Activated T-cell treated with anti-CD3 and anti-CD28 coated beads for 48 hours (primary cell): ENCODE measurements at places on chromosomes 2 and 18.

GRCh38 chr18:36441426-36442240 is 144.1 kb downstream of the FHOD3 start:
- no peak for DNase-seq

DNA sequence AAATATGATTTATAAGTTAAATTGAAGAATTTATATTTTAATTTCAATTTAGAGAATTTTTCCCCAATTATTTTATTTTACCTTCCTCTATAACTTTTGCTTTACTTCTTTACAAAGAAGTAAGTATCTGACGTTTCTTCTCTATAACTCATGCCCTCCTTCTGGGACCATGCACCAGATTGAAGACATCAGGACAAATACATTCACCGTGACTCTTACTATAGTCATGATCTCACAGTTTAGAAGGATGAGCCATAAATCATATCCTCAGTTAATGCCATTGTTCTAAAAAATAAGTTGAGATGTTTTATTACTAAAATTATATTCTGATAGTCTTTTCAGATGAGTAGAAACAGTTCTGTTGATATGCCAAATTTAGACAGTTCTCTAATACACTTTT is 279.3 kb downstream of the TMX3 start:
- DNase-seq, result no peak

DNA sequence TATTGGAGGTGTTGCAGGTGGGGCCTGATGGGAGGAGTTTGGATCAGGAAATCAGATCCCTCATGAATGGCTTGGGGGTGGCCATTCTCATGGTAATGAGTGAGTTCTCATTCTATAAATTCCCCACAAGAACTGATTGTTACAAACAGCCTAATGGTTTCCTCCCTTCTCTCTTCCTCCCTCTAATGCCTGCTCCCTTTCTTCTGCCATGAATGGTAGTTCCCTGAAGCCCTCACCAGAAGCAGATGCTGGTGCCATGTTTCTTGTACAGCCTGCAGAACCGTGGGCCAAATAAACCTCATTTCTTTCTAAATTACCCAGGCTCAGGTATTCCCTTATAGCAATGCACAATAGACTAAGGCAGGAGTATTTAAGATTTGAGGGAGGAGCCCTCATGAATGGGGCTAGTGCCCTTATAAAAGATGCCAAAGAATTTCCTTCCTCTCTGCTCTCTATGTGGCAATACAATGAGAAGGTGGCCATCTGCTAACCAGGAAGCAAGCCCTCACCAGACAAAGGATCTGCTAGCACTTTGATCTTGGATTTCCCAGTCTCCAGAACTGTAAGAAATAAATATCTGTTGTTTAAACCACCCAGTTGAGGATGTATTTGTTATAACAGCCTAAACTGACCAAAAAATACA is 251.8 kb downstream of the ZEB2 start:
- no peak for DNase-seq

DNA sequence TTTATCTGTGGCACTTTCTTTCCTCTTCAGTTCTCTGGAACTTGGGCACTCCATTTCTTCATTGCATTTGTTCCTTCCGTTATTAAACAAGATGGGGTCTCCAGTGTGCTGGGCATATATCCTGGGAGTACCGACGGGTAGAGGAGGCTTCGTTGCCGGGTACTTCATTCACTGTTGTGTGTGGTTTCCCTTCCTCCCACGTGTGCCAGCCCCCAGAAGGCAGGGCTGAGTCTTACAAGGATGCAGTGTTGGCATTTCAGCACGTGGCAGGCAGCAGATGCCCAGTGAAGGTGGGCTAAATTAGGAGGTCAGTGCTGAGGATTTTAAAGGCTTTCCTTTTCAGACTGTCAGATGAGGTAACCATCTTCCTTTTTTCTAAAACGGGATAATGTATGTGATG is 58.6 kb downstream of the MGAT5 start:
- DNase-seq, result no peak

DNA sequence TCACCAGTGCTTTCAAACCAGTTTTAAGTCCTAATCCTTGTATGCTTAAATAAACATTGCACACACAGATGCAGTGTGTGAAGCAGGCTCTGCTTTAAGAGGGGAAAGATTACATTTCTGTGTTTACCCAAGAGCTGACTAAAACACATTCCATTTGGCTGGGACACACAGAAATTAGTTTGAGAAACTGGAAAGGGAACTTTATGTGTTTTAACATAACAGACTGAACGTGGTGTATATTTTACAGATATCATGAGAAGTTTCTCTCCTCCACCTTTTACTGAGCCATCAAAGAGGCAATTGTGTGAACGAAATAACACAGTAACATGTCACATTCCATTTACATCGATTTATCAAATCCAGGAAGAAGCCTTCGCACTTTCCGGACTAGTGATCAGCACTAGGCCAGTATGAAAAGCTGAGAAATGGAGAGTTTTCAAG is 121.8 kb downstream of the MAIP1 start:
- no peak for DNase-seq

DNA sequence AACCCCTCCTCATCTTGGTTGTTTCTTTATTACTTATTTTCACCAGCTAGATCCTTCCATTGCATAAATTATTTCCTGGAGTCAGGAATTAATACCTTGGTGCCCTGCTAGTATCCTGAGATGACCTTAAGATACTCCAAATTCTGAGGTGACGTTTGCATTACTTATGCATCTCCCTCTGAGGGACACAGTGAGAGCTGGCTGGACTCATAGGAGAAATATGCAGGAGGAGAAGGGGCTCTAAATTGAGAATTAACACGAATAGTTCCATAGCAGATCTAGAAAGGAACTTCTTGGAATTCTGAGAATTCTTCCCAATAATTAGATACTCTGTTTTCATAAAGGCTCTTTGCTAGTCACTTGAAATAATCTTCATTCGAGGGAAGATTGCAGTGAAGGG is 310.6 kb upstream of the ZEB2 start:
- DNase-seq, result no peak

DNA sequence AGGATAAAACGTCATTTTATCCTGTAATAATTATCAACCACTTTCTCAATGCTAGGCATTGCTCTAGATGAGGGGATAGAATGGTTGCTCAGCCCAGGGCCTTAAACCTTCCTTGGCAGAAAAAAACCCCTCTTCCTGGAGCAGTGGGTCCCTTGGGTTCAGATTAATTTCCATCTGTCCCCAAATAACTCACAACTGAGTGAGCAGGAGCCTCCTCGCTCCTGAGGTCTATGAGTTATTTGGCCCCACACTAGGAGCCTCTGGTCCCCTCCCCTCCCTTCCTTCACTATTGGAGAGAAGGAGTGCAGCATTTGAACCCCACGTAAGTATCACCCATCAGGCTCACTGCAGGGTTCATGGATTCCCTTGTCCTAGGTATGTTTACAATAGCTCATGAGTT is 157.5 kb upstream of the FHL2 start:
- no peak for DNase-seq

DNA sequence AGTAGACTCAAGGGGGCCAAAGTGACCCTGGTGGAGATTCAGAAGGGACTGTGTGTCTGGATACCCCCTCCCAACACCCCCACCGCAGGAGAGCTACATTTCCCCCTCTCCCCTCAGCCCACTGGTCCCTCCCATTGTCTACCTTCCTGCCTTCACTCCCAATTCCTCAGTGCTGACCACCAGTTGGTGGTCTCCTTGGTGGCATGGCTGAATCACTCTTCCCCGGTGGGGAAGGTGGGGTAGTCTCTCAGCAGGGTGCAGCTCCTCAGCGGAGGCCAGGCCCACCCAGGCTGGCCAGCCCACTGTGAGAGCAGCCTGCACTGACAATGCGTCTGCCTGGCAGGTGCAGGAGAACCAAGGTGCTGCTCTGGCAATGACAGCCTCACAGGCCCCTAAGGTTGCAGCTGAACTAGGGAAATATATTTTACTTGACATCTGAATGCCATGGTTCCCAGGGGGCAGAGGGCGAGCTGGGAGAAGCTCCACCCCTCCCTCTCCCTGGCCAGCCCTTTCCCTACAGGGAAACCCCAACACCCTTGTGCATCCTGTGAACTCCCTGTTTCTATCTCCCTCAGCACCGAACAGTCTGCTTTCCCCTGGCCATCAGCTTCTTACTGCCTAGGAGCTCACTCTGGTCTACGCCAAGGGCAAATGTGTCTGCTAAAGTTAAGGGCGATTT is 62.6 kb upstream of the PAX8 start:
- no peak for DNase-seq

DNA sequence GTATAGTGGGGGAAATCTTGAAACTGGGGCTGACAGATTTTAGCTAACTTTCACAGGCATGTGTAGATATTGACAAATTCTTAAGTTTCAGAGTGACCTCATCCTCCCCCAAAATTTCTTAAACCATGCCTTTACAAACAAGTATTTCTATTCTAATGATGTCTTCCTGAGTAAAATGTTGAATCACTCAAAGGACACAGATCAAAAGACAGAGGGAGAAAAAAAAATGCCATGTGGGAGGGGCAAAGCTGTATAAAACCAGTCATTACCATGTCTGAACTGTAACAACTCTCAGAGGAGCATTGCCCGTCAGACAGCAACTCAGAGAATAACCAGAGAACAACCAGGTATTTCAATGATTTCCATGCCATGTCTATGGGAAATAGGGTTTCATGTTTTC is at the start of gene SERPINB2:
SERPINB2 (plus strand) TSS at position 282 of the 400 bp plus-strand sequence. CDS start 3,740 bp downstream, outside the sequence.
- no peak for DNase-seq

DNA sequence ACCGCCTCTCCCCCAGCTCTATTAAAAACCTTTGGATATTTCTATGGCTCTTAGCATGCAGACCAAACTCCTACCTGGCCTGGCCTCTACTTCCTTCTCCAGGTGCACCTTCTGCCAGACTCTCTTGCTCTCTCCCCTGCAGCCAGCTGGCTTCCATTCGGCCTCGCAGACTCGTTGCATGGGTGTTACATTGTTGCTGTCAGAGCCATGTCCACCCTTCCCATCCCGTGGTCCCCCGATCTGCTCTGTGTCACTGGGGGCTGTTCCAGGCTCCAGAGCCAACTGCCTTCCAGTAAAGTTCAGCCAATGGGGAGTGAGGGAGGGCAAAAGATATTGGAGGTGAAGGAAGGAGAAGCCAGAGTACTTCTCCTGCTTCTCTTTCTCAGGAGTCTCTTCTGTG is 112.5 kb upstream of the LGALSL start:
- DNase-seq, result no peak

DNA sequence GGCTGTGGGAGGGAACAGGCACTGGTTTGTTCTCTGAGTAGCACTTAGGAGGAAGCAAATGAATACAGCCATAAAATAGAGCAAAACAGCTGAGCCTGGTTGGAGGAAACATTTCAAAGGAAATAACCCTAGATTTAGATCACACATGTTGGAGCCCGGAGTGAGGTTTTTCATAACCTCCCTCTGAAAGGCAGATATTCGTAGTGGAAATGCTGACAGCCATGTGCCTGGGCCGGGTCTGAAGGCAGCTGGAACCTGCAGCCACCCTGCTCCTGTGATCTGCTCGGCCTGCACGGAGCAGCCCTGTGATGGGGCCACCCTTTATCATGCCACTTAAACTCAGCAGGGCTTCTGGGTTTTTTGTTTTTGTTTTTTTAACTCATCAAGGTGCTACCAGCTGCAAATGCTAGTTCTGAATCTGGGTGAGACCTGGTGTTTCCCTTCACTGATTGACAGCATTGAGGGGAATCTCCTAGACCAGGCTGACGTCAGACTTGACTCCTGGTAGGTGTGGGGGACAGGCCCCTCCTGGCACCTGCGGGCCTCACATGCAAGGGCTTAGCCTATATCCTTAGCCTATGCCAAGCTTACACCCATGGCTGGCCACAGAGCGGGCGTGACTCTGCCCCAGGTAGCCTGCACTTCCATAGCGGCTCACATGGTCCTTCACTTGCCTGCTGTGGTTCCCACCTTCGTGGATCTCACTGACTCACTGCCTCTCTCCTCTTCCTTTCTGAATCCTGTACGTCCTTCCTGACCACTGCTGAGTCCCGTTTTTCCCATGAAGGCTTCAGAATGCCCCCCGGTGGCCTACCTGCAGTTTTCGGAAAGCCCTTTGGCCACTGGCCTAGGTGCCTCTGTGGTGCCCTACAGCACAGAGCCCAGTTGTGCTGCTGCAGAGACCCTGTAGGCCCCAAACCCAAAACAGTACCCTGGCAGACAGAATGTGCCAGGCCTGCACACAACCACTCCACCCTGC is 217.3 kb downstream of the SEPTIN10 start:
- DNase-seq, result no peak

GRCh38 chr18:66833646-66834045 is 229.8 kb upstream of the CDH19 start:
- DNase-seq, result no peak

GRCh38 chr2:42187886-42188285 is 18.7 kb downstream of the EML4 start:
- DNase-seq, result no peak

DNA sequence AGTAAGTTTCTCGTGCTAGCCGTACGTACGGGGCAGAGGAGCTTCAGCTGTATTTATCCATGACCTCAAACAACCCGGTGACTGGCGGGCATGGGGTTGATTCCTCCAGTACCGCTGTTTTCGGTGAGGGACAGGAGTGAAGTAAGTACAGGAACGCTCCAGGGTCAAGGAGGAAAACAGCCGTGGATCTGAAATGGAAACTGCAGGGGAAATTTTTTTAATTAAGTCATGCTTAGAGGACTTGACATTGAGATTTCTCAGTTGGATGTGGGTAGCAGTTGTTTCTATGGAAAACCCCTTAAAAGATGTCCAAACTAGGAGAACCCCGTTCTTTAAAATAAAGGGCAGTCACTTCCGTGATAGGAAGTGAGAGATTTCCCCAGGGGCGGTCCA is 1.2 kb downstream of the RAB12 start:
- no peak for DNase-seq

GRCh38 chr2:174623690-174624089 is 26.1 kb upstream of the WIPF1 start:
- no peak for DNase-seq

GRCh38 chr2:24672589-24672988 is 120.6 kb downstream of the PTRHD1 start:
- DNase-seq, result peak; percentile 1

DNA sequence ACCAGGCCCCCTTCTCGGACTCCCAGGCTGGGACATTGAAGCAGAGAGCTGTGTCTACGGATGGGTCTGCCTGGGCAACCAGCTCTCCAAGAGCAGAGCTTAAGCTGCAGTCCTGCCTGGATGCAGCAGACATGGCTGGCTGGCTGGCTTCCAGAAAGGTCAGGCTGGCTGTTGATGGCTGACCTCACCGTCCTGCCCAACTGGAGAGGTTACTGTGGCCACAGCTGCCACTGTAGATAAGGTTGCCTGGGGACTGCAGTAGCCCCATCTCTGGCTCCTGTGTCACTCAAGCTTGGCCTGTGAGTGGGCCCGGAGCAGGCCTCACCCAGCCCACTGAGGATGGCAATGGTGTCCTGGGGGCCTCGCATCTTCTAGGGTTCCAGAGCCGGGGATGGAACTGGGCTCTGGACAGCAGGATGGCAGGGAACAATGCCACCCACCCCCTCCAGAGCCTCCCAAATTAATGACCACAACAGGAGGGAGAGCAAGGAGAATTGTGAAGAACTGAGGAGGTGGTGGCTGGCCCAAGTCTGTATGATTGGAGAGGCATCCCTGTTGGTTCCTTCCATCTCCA is 37.0 kb upstream of the FOSL2 start:
- no peak for DNase-seq
